Left lung (tissue), 14 donors: ENCODE measurements at places on chromosomes 4 and X. TPM values are rescaled to one million over a fixed set of nuclear protein-coding genes. Genes with fewer than 3 reads are reported as not detected.

The FGD1 gene
- total RNA-seq: 6.4 TPM

The REPS2 gene
- 19.5 TPM for total RNA-seq

The PAGE4 gene
- not detected for total RNA-seq

The PCDH18 gene
- total RNA-seq: 17.3 TPM

The RASSF6 gene
- 2.2 TPM for total RNA-seq

The MAP7D2 gene
- 0.45 TPM for total RNA-seq

The SSX2B gene
- not detected for total RNA-seq

The TLL1 gene
- total RNA-seq: 1.4 TPM

The FGF5 gene
- total RNA-seq: not detected

The LRIT3 gene
- total RNA-seq: 0.12 TPM

The CYSLTR1 gene
- 5.8 TPM for total RNA-seq

DNA sequence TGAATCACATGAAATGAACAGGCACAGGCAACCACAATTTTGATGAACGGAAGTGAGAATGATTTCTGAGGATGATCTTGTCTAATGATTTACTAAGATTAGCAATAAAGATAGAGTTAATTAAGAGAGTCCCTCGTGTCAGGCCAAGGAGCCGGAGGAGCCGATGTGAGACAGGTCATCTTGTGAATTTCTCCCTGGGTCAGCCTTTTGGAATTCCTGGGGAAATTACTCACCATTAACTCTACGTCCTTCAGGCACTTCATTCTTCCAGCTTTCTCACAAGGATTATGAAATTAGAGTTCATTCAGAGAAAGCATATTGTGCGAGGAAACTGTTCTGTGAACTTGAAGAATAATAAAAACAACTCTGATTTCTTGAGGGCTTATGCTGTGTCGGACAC, 86.7 kb downstream of the PSAPL1 start:
- no peak overlapping the region for H3K27ac ChIP-seq
- H3K4me1 ChIP-seq: no peaks in the 10 kb centered on the region
- no peaks in the 10 kb centered on the region for H3K27me3 ChIP-seq
- no peaks in the 10 kb centered on the region for H3K36me3 ChIP-seq

- H3K4me3 ChIP-seq: no peak overlapping the region
- H3K27ac ChIP-seq: no peak overlapping the region
- no peaks in the 10 kb centered on the region for H3K27me3 ChIP-seq
- no peaks in the 10 kb centered on the region for H3K4me1 ChIP-seq
- no peaks in the 10 kb centered on the region for H3K36me3 ChIP-seq
These were observed 687.3 kb upstream of the ACTRT1 start for GRCh38 chrX:128739539-128739938.

DNA sequence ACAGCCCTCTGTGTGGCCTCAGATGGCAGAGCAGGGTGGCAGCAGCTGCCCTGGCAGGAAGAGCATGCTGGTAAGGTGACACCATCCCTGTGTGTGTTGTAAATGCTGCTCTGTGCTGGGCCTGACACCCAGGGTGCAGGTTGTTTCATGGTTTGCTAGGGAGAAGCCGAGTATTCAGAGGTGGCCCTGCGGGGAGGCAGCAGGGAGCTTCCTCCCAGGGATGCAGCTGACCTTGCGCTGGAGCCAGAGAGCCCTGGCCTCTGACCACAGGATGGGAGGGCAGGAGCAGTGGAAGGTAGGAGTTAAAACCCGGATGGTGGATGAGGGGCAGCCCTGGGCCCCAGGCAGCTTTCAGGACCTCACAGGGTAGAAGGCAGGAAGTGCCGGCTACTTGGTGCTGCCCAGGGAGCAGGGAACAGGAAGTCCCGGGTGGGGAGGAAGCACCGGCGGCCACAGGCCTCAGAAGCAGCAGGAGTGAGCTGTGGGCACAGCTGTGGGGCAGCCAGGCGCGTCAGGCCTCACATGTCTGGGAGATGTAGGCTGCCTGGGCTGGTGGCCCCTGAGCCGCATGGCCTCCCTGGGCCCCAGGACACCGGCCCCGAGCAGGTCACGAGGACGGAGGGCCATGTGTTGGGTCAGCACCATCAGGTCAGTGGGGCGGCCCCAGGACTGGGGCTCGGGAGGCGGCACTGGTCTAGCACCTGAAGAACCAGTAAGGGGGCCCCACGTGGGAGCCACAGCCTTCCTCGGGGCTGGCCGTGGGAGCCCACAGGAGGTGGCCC, 19.1 kb downstream of the SH3BP2 start:
- H3K27me3 ChIP-seq: no peaks in the 10 kb centered on the region
- H3K4me3 ChIP-seq: peak overlapping the region; percentile 61
- peak overlapping the region; percentile 92 for H3K27ac ChIP-seq

DNA sequence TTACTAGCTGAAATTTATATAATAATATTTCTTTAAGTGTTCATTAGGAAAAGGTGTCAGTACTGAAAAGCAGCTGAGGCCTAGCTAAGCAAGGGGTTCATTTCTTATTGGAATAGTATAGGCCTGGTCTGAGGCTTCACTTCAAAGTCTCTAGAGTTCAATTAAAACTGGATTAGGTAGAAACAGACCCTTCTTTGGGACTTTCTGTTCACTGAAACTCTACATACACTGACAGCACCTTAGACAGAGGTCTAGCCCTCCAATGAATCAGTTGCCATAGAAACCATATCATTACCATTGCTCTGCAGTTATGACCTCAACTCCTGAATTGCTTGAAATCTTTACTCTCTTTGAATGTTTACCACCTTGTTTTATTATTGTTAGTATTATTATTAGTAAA, 86.4 kb upstream of the MAB21L2 start:
- no peaks in the 10 kb centered on the region for H3K4me1 ChIP-seq
- H3K4me3 ChIP-seq: no peak overlapping the region
- no peak overlapping the region for H3K27ac ChIP-seq
- no peak for DNase-seq
- H3K27me3 ChIP-seq: no peaks in the 10 kb centered on the region
- H3K36me3 ChIP-seq: no peaks in the 10 kb centered on the region

GRCh38 chr4:1690698-1691097, 6.6 kb upstream of the FAM53A start:
- no peak for DNase-seq
- peaks cover 59% of the 10 kb centered on the region for H3K36me3 ChIP-seq
- H3K27ac ChIP-seq: no peak overlapping the region
- H3K4me1 ChIP-seq: peaks cover 12% of the 10 kb centered on the region
- no peaks in the 10 kb centered on the region for H3K27me3 ChIP-seq
- H3K4me3 ChIP-seq: no peak overlapping the region

GRCh38 chrX:9052081-9052480, 18.2 kb upstream of the FAM9B start:
- peaks cover 2% of the 10 kb centered on the region for H3K27me3 ChIP-seq
- H3K27ac ChIP-seq: no peak overlapping the region
- H3K36me3 ChIP-seq: no peaks in the 10 kb centered on the region
- DNase-seq: no peak
- H3K4me1 ChIP-seq: no peaks in the 10 kb centered on the region

DNA sequence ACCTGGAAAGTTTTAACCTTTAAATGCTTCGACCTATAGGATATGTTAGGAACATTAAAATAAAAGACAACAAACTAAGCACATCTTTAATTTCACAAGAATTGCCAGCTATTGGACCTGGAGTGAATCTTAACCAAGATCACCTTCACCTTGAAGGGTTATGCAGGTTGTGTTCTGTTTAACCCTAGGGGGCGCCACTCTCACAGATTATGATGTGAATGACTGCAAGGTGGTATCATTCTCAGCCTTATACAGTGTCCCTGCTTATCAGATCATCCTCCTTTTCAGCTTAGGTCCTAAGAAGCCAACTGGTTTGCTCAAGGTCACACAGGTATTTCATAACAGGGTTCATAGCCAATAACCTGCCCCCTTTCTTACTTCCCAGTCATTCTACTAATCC, 23.5 kb downstream of the INTS6L start:
- H3K27me3 ChIP-seq: no peaks in the 10 kb centered on the region
- no peaks in the 10 kb centered on the region for H3K4me1 ChIP-seq

- H3K4me3 ChIP-seq: no peak overlapping the region
- no peak for DNase-seq
- no peaks in the 10 kb centered on the region for H3K36me3 ChIP-seq
- no peaks in the 10 kb centered on the region for H3K27me3 ChIP-seq
- no peaks in the 10 kb centered on the region for H3K4me1 ChIP-seq
- H3K27ac ChIP-seq: no peak overlapping the region
These were observed 18.2 kb downstream of the UGT2B11 start for GRCh38 chr4:69196209-69196965.

DNA sequence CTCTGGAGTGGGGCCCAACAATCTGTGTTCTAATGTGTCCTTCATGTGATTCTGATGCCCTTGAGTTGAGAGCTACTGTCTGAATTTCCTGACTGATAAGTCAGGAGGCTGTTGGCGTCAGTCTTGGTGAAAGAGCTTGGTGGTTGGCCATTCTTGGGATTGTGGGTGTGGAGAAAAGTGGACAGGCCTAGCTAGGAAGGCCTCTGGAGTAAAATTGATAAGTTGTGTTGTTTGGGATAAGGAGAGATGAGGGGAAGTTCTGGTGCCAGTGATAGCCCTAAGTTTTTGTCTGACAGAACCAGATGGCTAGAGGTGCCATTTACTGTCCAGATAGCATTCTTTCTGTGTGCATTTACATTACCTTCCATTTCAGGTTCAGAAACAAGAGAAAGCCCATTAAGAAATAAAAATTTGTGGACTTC, 11.7 kb downstream of the NSD2 start:
- peaks cover 7% of the 10 kb centered on the region for H3K4me1 ChIP-seq
- no peak overlapping the region for H3K4me3 ChIP-seq
- no peak overlapping the region for H3K27ac ChIP-seq
- H3K27me3 ChIP-seq: no peaks in the 10 kb centered on the region
- no peaks in the 10 kb centered on the region for H3K36me3 ChIP-seq

GRCh38 chrX:53269536-53270107, 11.8 kb downstream of the IQSEC2 start:
- no peak for DNase-seq
- no peak overlapping the region for H3K27ac ChIP-seq
- H3K4me1 ChIP-seq: no peaks in the 10 kb centered on the region
- no peaks in the 10 kb centered on the region for H3K36me3 ChIP-seq
- H3K4me3 ChIP-seq: no peak overlapping the region
- H3K27me3 ChIP-seq: no peaks in the 10 kb centered on the region

GRCh38 chr4:110175634-110176033, 22.8 kb downstream of the ELOVL6 start:
- H3K36me3 ChIP-seq: peaks cover 5% of the 10 kb centered on the region
- H3K4me3 ChIP-seq: no peak overlapping the region
- H3K27me3 ChIP-seq: no peaks in the 10 kb centered on the region
- no peak overlapping the region for H3K27ac ChIP-seq
- no peak for DNase-seq
- H3K4me1 ChIP-seq: no peaks in the 10 kb centered on the region

DNA sequence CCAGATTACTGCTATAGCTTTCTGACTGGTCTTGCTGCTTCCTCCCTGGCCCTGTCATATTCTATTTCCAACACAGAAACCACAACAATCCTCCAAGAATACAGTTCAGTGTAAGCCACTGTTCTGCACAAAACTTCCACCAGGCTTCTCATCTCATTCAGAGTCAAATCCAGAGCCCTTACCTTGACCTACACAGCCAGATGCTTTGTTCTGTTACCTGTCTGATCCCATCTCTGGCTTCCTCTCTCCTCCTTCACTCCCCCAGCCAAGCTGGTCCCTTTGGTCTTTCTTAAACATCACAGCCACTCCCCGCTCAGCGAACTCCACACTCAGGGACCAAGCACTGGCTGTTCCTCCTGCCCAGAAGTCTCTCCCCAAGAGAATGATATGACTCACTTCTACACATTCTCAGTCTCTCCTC, 84.8 kb upstream of the BMP2K start:
- H3K27ac ChIP-seq: no peak overlapping the region
- H3K36me3 ChIP-seq: no peaks in the 10 kb centered on the region
- DNase-seq: no peak
- no peaks in the 10 kb centered on the region for H3K27me3 ChIP-seq
- H3K4me3 ChIP-seq: no peak overlapping the region

- H3K27me3 ChIP-seq: no peaks in the 10 kb centered on the region
- DNase-seq: no peak
- H3K36me3 ChIP-seq: no peaks in the 10 kb centered on the region
- no peaks in the 10 kb centered on the region for H3K4me1 ChIP-seq
These were observed 1927.1 kb upstream of the PCDH7 start for GRCh38 chr4:28792917-28793597.

- H3K27me3 ChIP-seq: no peaks in the 10 kb centered on the region
- no peak overlapping the region for H3K27ac ChIP-seq
- H3K36me3 ChIP-seq: no peaks in the 10 kb centered on the region
- H3K4me1 ChIP-seq: no peaks in the 10 kb centered on the region
These were observed 30.3 kb downstream of the MAGEA1 start for GRCh38 chrX:153209347-153209746.

- peak overlapping the region; percentile 45 for H3K27ac ChIP-seq
- H3K27me3 ChIP-seq: no peaks in the 10 kb centered on the region
- H3K4me1 ChIP-seq: no peaks in the 10 kb centered on the region
- no peak overlapping the region for H3K4me3 ChIP-seq
- no peaks in the 10 kb centered on the region for H3K36me3 ChIP-seq
These were observed 204.2 kb upstream of the RASGEF1B start for GRCh38 chr4:81675791-81676393.

DNA sequence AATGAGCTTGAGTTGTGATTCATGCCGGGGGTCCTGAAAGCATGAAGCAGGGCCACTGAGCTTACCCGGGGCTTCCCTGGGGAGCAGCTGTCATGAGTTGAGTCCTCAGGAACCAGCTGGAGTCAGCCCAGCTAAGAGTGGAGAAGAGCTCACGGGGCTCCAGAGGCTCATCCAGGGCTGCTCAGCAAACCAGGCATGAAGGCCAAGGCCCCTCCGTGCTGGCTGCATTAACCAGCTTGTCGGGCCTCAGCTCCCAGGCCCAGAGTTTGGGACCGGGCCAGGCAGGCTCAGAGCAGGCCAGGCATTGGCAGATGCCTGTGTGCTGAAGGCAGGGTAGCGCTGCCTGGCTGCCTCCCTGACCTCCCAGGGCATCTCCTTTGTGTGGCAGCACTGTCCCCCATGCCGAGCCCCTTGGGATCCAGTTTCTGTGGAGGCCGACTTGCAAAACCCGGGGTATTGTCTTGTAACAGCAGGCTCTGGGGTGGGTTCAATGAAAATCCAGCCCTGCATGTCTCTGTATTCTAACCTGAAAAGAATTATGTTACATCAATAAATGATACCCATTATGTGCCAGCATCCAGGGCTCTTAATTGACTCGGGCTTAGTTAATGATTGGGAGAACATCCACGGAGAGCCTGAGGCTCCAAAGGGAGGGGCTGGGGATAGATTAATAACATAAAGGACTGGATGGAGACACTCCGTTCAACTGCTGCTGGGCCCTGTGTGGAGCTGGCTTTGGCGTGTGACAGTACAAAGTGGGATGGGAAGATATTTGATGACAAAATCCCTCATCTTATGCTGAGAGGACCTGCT, 68.0 kb upstream of the MSX1 start:
- no peaks in the 10 kb centered on the region for H3K36me3 ChIP-seq
- H3K4me3 ChIP-seq: no peak overlapping the region
- no peak for DNase-seq
- no peaks in the 10 kb centered on the region for H3K27me3 ChIP-seq
- H3K27ac ChIP-seq: no peak overlapping the region

DNA sequence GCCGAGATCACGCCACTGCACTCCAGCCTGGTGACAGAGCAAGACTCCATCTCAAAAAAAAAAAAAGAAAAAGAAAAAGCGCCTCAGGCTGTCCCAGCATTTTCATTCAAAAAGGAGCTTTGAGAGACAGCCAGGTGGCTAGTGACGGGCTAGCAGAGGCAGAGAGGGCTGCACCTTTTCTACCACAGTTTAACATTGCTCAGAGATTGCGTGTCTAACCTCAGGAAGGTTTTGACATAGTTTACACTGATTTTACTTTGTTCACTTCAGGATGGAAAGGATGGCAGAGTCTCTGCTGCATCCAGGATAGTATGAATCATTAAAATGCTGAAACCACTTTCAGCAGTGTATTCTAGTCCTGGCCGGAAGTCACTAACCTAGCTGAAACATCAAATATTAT, 28.1 kb downstream of the ZFP42 start:
- no peaks in the 10 kb centered on the region for H3K36me3 ChIP-seq
- H3K27me3 ChIP-seq: no peaks in the 10 kb centered on the region
- no peak overlapping the region for H3K27ac ChIP-seq
